GM23338 (cell line): ENCODE measurements at places on chromosomes 6 and 20. TPM values are rescaled to one million over a fixed set of nuclear protein-coding genes. Genes with fewer than 3 reads are reported as not detected.

DNA sequence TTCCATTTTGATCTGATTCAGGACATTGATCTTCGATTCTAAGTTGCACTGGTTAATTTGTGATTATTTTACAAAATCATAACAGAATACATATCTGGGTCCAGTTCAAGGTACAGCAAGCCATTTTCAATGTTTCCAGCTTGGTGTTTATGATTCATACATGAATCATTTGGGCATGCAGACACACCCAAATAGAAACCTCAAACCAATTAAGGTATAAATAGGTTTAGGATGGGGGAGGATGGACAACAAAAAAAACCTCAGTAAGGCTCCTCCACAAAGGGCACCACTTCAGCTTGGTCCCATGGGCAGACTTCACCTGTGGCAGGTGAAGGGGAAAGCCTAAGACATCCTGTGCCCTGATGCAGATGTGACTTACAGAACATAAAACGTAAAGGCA, 192.7 kb downstream of the KHDC1L start:
- H3K4me1 ChIP-seq, result peaks cover 12% of the 10 kb centered on the region
- no peak overlapping the region for H3K4me3 ChIP-seq
- no peak for DNase-seq
- H3K36me3 ChIP-seq, result no peaks in the 10 kb centered on the region

GPLD1 gene
- total RNA-seq, result 11.1 and 15.3 TPM in 2 replicates

DNA sequence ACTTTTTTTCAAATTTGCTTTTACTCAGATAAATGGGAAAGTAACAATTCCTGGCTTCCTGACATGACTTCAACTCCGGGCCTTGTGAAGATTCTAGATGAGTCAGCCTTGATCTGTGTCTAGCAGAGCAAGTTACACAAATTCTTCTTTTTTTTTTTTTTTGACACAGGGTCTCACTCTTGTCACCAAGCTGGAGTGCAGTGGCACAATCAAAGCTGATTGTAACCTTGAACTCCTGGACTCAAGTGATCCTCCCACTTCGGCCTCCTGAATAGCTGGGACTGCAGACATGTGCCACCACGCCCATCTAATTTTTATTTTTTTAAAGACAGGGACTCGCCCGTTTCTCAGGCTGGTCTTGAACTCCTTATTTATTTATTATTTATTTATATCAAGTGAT, 7.3 kb upstream of the ARHGAP18 start:
- no peaks in the 10 kb centered on the region for H3K36me3 ChIP-seq
- no peaks in the 10 kb centered on the region for H3K27me3 ChIP-seq
- no peak for DNase-seq
- no peak overlapping the region for H3K27ac ChIP-seq
- H3K4me3 ChIP-seq, result no peak overlapping the region
- H3K4me1 ChIP-seq, result no peaks in the 10 kb centered on the region

- H3K27ac ChIP-seq, result peak overlapping the region; percentile 65; the same call in 1 of the 2 replicates
- H3K36me3 ChIP-seq, result peaks cover 17% of the 10 kb centered on the region
- no peak for DNase-seq
- no peaks in the 10 kb centered on the region for H3K4me1 ChIP-seq
Measured at GRCh38 chr6:53294611-53295010, 54.1 kb downstream of the ELOVL5 start.

GRCh38 chr6:41713159-41713649, 22.2 kb downstream of the TFEB start:
- H3K4me3 ChIP-seq, result no peak overlapping the region
- H3K36me3 ChIP-seq, result no peaks in the 10 kb centered on the region
- H3K4me1 ChIP-seq, result no peaks in the 10 kb centered on the region
- H3K27ac ChIP-seq, result no peak overlapping the region

DNA sequence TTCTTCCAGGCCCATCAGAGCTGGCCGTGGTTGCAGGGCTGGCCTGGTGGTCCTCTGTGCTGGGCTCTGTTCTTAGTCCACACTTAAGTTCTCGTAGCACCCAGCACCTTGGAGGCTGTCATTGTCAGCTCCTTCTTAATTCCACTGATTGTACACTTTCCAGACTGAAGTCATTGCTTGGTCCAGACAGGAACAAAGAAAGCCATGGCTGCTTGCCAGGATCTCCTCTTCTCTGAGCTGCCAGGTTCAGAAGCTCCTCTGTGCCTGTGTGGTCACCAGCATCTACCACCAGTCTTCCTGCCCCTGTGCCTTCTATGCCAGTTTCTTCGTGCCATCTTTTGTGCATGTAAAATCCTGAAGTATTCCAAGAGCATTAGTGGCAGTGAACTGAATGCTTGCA, 39.5 kb upstream of the PCMTD2 start:
- DNase-seq, result no peak
- H3K27ac ChIP-seq, result no peak overlapping the region
- H3K27me3 ChIP-seq, result no peaks in the 10 kb centered on the region
- H3K36me3 ChIP-seq, result no peaks in the 10 kb centered on the region

PAX1 gene
- 0.14 TPM in 1 of 2 replicates, not detected in the other for total RNA-seq

ME1 gene
- total RNA-seq, result 5.9 and 8.0 TPM in 2 replicates

TMC2 gene
- total RNA-seq, result 0.12 TPM in 1 of 2 replicates, not detected in the other

GRCh38 chr20:14984768-14985622, 647.6 kb upstream of the FLRT3 start:
- H3K27ac ChIP-seq, result no peak overlapping the region
- no peak for DNase-seq
- no peaks in the 10 kb centered on the region for H3K36me3 ChIP-seq
- H3K4me3 ChIP-seq, result no peak overlapping the region

DNA sequence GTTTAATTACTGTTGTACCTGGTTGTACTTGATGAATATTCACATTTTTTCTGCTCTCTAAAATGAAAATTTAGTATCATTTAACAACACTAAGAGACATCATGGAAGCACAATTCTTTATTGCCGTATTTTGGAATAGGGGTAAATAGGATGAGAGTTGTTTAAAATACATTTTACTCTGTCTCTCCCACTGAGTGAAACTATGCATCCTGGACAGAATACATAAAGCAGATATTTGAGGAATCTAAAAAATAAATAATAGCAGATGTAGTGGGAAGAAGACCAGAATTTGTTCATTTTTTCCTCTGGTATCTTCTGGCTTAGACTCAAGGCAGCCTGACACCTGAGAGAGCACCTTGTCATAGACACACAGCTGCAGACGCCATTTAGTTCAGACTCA, 119.1 kb upstream of the AHI1 start:
- H3K27ac ChIP-seq, result no peak overlapping the region
- no peak overlapping the region for H3K4me3 ChIP-seq
- H3K36me3 ChIP-seq, result no peaks in the 10 kb centered on the region
- DNase-seq, result no peak
- no peaks in the 10 kb centered on the region for H3K27me3 ChIP-seq
- H3K4me1 ChIP-seq, result peaks cover 10% of the 10 kb centered on the region; the same call in 1 of the 2 replicates

- H3K4me1 ChIP-seq, result peaks cover 67% of the 10 kb centered on the region
- DNase-seq, result peak; percentile 44
Measured at GRCh38 chr6:108163644-108164542, 1.9 kb upstream of the NR2E1 start.

DNA sequence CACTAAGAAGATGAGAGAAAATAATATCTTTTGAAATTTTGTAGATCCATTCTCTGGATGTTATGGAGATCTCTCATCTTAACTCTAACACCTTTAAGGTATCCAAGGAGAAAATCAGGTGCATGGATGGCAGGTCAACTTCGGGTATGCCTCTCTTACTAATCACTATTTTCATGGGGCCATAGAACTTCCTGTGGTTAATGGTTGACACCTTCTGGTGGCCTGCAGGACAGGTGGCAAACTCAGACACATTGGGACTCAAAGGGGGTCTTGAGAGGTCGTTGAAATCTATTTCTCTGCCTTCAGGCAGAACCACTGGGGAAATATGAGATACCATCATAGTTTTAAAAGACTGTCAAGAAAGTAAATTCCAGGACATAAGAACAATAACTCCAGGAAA, 76.5 kb downstream of the ADAT2 start:
- H3K36me3 ChIP-seq, result no peaks in the 10 kb centered on the region; the same call in 1 of the 2 replicates
- no peak for DNase-seq
- H3K4me3 ChIP-seq, result no peak overlapping the region
- no peaks in the 10 kb centered on the region for H3K27me3 ChIP-seq
- H3K27ac ChIP-seq, result no peak overlapping the region
- no peaks in the 10 kb centered on the region for H3K4me1 ChIP-seq

SIRPB2 gene
- total RNA-seq, result not detected in 2 replicates

DNA sequence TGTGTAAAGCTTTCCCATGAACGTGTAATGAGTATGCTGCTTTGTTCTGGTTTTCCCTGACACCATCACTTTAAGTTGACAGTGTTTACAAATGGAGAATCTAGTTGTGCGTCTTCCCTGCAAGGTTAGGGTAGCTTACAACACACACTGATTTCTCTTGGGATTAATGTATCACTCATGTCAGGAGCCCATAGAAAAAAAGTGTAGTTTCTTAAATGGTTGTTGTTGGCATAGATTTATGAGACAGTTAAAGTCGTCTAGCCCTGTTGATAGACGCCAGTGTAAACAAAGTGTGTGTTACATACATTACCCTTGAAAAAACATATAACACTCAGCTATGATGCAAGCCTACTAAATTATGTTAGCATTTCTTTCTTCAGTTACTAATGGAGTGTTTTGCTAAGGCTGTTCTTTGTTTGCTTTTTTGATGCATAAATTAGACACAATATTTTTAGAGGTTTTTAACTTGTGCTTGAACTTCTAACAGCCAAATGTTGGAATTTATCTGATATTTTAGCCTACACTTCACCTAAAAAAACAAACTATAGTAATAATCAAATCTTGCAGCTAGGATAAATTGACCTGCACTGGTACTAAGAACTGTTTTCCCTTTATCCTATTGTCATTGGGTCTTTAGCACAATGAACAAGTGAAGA, 88.6 kb downstream of the RNF217 start:
- no peak for DNase-seq
- H3K4me3 ChIP-seq, result no peak overlapping the region
- no peaks in the 10 kb centered on the region for H3K36me3 ChIP-seq

GRCh38 chr6:105382958-105383357, 19.9 kb downstream of the PREP start:
- DNase-seq, result no peak
- no peaks in the 10 kb centered on the region for H3K4me1 ChIP-seq
- no peaks in the 10 kb centered on the region for H3K27me3 ChIP-seq
- H3K4me3 ChIP-seq, result no peak overlapping the region

- H3K27ac ChIP-seq, result peak overlapping the region; percentile 30; the same call in 1 of the 2 replicates
- H3K27me3 ChIP-seq, result no peaks in the 10 kb centered on the region
- peak; percentile 87 for DNase-seq
- H3K4me3 ChIP-seq, result no peak overlapping the region
- H3K36me3 ChIP-seq, result no peaks in the 10 kb centered on the region
Measured at GRCh38 chr20:35329435-35330139, 37.4 kb upstream of the FAM83C start.

- DNase-seq, result no peak
- no peak overlapping the region for H3K4me3 ChIP-seq
- no peak overlapping the region for H3K27ac ChIP-seq
- H3K27me3 ChIP-seq, result no peaks in the 10 kb centered on the region
Measured at GRCh38 chr6:84882768-84883766, 118.7 kb upstream of the TBX18 start.

ABHD12 gene
- total RNA-seq, result 57.8 and 63.8 TPM in 2 replicates

HRH3 gene
- 2.9 and 5.2 TPM in 2 replicates for total RNA-seq

RBM38 gene
- 77.6 and 80.5 TPM in 2 replicates for total RNA-seq

DNA sequence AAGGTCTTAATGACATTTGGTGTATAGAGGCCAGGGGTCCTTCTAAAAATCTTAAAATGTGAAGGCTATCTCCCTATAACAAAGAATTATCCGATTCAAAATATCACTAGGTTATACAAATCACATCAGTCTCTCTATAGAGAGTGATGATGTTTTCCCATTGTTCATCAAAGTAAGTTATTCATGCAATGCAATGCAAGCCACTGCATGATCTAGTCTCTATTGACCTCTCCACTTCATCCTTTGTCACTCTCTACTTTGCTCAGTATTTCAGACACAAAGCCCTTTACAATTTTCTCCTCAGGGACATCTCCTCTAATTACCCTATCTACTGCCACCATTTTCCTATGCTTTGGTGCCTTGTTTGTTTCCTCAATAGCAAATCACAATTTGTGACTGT, 628.0 kb downstream of the HTR1B start:
- no peak for DNase-seq
- H3K36me3 ChIP-seq, result no peaks in the 10 kb centered on the region
- peaks cover 7% of the 10 kb centered on the region; the same call in 1 of the 2 replicates for H3K4me1 ChIP-seq
- no peak overlapping the region for H3K4me3 ChIP-seq
- H3K27me3 ChIP-seq, result no peaks in the 10 kb centered on the region
- no peak overlapping the region for H3K27ac ChIP-seq

DNA sequence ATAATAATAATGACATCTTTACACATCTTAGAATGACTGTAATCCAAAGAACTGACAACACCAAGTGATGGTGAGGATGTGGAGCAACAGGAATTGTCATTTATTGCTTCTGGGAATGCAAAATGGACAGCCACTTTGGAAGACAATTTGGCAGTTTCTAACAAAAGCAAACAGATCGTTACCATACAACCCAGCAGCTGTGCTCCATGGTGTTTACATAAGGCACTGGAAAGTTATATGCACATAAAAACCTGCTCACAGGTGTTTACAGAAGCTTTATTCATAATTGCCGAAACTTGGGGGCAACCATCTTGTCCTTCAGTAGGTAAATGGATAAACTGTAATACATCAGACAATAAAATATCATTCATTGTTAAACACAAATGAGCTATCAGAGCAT, 18.3 kb upstream of the ASF1A start:
- DNase-seq, result no peak
- no peak overlapping the region for H3K27ac ChIP-seq
- H3K4me3 ChIP-seq, result no peak overlapping the region
- H3K27me3 ChIP-seq, result no peaks in the 10 kb centered on the region

- H3K27ac ChIP-seq, result no peak overlapping the region
- H3K27me3 ChIP-seq, result no peaks in the 10 kb centered on the region
- no peak for DNase-seq
- no peak overlapping the region for H3K4me3 ChIP-seq
- no peaks in the 10 kb centered on the region for H3K36me3 ChIP-seq
Measured at GRCh38 chr6:157668009-157668401, 155.0 kb upstream of the SNX9 start.

DNA sequence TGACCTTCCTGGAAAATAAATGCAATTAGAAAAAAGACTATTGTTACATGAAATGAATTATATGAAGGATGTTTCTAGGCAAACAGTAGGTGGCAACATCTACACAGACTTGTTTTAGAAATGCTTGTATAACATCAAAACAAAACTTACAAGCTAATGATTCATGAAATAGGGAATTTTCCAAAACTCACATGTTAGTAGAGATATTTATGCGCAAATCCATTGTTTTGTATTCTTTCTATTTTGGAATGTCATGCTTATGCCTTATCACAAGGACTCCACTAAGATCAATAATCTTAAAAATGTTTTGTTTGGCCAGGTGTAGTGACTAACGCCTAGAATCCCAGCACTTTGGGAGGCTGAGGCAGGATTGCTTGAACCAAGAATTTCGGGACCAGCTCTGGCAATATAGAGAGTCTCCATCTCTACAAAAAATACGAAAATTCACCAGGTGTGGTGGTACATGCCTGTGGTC, 32.3 kb upstream of the LGSN start:
- H3K4me3 ChIP-seq, result no peak overlapping the region
- peak; percentile 4 for DNase-seq
- H3K36me3 ChIP-seq, result no peaks in the 10 kb centered on the region
- H3K27ac ChIP-seq, result no peak overlapping the region
- no peaks in the 10 kb centered on the region for H3K4me1 ChIP-seq
- no peaks in the 10 kb centered on the region for H3K27me3 ChIP-seq

GRCh38 chr6:45419571-45420082, 41.9 kb upstream of the SUPT3H start:
- peak overlapping the region; percentile 90 for H3K4me3 ChIP-seq
- no peaks in the 10 kb centered on the region for H3K36me3 ChIP-seq
- no peak overlapping the region for H3K27ac ChIP-seq
- H3K27me3 ChIP-seq, result peaks cover 93% of the 10 kb centered on the region
